ENCODE measurements at places on chromosomes 3 and 15.
A peak's percentile ranks its signal among the peaks of the same experiment; 100 is the strongest.

- H3K36me3 ChIP-seq, result no peaks in the 10 kb centered on the region
- H3K27ac ChIP-seq, result no peak overlapping the region
- H3K4me1 ChIP-seq, result peaks cover 7% of the 10 kb centered on the region
- no peak overlapping the region for H3K4me3 ChIP-seq
- H3K27me3 ChIP-seq, result no peaks in the 10 kb centered on the region
- DNase-seq, result no peak
Observed at GRCh38 chr3:57709031-57709430, 16.2 kb upstream of the DENND6A start.

GRCh38 chr3:153138276-153139210 is 23.5 kb upstream of the RAP2B start:
- H3K27me3 ChIP-seq, result no peaks in the 10 kb centered on the region
- peaks cover 8% of the 10 kb centered on the region for H3K4me1 ChIP-seq
- H3K4me3 ChIP-seq, result no peak overlapping the region

GRCh38 chr3:54871867-54872266 is 56.0 kb downstream of the LRTM1 start:
- no peaks in the 10 kb centered on the region for H3K27me3 ChIP-seq
- no peaks in the 10 kb centered on the region for H3K4me1 ChIP-seq
- H3K36me3 ChIP-seq, result no peaks in the 10 kb centered on the region
- H3K4me3 ChIP-seq, result no peak overlapping the region

DNA sequence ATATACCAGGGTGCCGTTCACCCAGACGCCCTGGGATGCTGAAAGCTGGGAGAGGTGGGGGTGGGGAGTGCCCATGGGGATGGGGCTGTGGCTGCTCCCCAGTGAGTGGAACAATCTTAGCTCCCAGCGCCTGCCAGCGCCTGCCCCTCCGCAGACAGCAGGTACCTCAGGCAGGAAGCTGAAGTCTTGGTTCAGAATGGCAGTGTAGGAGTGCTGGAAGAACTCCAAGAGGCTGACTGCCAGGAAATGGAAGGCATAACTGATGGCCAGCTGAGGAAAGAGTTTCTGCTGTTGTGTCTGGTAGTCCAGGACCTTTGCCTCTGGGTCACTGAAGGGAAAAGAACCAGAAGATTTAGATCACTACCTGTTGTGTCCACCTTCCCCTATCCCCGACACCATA is 8.4 kb downstream of the ACOX2 start:
- no peak for DNase-seq
- H3K36me3 ChIP-seq, result peaks cover 12% of the 10 kb centered on the region
- H3K4me3 ChIP-seq, result no peak overlapping the region
- H3K4me1 ChIP-seq, result peaks cover 18% of the 10 kb centered on the region
- no peak overlapping the region for H3K27ac ChIP-seq
- no peaks in the 10 kb centered on the region for H3K27me3 ChIP-seq

DNA sequence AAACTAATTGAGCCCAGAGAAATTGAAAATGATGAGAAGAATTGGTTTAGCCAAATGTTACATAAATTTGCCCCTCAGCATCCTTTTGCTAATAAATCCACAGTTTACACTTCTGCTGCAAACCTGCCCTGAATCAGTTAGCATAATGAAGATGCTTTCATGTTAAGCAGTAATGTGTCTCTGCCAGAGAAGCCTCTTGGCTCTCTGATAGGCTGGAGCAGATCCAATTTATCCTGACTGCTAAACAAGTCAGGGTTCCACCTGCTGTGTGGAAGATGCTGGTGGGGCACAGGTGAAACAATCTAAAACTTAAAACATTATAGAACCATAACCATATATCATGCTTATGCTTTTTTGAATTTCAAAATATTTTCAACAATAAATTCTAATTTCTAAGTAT is 946.8 kb downstream of the OTOL1 start:
- H3K36me3 ChIP-seq, result no peaks in the 10 kb centered on the region
- no peaks in the 10 kb centered on the region for H3K4me1 ChIP-seq
- no peak overlapping the region for H3K4me3 ChIP-seq
- DNase-seq, result no peak

DNA sequence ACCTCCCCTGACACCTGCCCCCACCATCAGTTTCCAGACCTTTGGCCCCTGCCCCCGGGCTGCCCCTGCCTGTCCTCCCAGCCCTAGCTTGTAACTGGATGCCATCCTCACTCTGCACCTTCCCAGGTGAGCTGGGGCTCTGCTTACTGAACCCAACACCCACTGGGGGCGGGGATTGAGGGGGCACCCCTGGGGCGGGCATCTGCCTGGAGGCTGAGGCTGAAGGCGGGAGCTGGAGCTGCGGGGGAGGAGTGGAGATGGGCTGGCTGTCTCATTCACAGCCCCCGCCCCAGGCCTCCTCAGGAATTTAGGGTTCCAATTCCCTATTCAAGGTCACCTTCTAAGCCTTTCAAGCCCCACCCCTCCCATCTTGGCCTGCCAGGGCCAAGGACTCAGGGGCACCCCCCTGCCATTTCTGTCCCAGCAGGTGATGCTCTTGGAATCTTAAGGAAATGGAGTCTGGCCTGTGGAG is 17.7 kb downstream of the PIF1 start:
- H3K27ac ChIP-seq, result peak overlapping the region; percentile 20
- H3K4me1 ChIP-seq, result peaks cover 5% of the 10 kb centered on the region
- no peak overlapping the region for H3K4me3 ChIP-seq
- H3K27me3 ChIP-seq, result no peaks in the 10 kb centered on the region
- no peaks in the 10 kb centered on the region for H3K36me3 ChIP-seq

GRCh38 chr3:155595371-155595770 is 149.5 kb downstream of the PLCH1 start:
- no peaks in the 10 kb centered on the region for H3K4me1 ChIP-seq
- H3K27ac ChIP-seq, result no peak overlapping the region
- H3K4me3 ChIP-seq, result no peak overlapping the region

- DNase-seq, result no peak
- H3K27me3 ChIP-seq, result no peaks in the 10 kb centered on the region
- H3K4me1 ChIP-seq, result no peaks in the 10 kb centered on the region
- H3K27ac ChIP-seq, result no peak overlapping the region
- H3K4me3 ChIP-seq, result no peak overlapping the region
Observed at GRCh38 chr3:153484842-153485241, 322.8 kb downstream of the RAP2B start.

DNA sequence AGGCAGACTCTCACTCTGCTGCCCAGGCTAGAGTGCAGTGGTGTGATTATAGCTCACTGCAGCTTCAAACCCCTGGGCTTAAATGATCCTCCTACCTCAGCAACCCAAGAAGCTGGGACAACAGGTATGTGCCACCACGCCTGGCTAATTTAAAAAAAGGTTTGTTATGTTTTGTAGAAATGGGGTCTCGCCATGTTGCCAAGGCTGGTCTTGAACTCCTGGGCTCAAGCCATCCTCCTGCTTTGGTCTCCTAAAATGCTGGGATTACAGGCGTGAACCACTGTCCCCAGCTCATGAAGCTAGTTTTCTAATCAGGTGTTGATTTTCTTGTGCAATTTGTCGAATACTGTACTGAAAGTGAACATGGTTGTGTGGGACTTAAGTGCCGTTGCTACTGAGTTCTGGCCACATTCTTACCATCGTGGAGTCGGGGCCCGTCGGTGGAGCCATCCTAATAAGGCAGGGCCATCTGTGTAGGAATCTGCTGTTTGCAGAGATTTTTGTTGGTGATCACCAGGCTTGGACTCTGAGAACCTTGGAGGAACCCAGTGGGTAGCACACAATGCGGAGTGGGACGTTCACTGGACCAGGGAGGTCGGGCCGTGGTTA is 193.2 kb downstream of the GOLGA6L6 start:
- H3K27me3 ChIP-seq, result no peaks in the 10 kb centered on the region
- H3K4me1 ChIP-seq, result no peaks in the 10 kb centered on the region
- H3K4me3 ChIP-seq, result no peak overlapping the region
- no peaks in the 10 kb centered on the region for H3K36me3 ChIP-seq
- no peak for DNase-seq
- H3K27ac ChIP-seq, result no peak overlapping the region

- H3K4me1 ChIP-seq, result no peaks in the 10 kb centered on the region
- no peak for DNase-seq
- no peaks in the 10 kb centered on the region for H3K36me3 ChIP-seq
- H3K27ac ChIP-seq, result no peak overlapping the region
- H3K27me3 ChIP-seq, result no peaks in the 10 kb centered on the region
Observed at GRCh38 chr15:71261909-71262308, 146.6 kb downstream of the THSD4 start.

GRCh38 chr3:12353796-12354525 is 65.1 kb downstream of the PPARG start:
- H3K4me1 ChIP-seq, result peaks cover 27% of the 10 kb centered on the region
- H3K4me3 ChIP-seq, result no peak overlapping the region
- H3K27me3 ChIP-seq, result no peaks in the 10 kb centered on the region
- H3K36me3 ChIP-seq, result no peaks in the 10 kb centered on the region
- no peak overlapping the region for H3K27ac ChIP-seq
- no peak for DNase-seq

All from vagina (tissue), 2 donors.